Activated effector memory CD4-positive, alpha-beta T cell treated with anti-CD3 and anti-CD28 coated beads, Interleukin-2, amount 50 U/mL, for 16 hours (primary cell): ENCODE measurements at places on chromosomes 1 and 21.

DNA sequence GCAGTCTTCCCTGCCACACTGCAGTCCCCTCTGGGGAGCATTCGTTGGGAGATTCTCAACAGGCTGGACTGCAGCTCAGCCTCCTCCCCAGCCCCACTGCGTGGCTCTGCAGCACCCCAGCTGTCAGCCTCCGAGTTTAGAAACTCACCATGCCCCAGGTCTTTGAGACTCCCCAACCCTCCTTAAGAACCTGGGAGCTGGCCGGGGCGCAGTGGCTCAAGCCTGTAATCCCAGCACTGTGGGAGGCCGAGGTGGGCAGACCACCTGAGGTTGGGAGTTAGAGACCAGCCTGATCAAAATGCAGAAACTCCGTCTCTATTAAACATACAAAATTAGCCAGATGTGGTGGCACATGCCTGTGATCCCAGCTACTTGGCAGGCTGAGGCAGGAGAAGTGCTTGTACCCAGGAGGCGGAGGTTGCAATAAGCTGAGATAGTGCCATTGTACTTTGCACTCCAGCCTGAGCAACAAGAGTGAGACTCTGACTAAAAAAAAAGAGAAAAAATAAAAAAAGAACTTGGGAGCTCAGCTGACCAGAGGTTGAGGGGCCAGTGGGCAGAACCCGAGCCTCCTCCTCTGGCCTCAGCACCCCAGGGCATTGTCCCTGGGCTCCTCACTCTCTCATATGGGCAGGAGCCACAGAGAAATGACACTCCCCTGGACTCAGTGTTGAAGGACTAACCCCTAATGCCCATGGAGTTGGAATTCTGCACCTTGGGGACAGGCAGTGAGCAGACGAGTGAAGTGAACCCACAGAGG is 5.6 kb downstream of the OLIG2 start:
- no peak for DNase-seq

GRCh38 chr1:225767634-225768540 is 9.7 kb upstream of the SRP9 start:
- no peak for DNase-seq

- DNase-seq, result no peak
Measured at GRCh38 chr1:100536031-100536430, 1.9 kb upstream of the GPR88 start.

GRCh38 chr1:116916002-116916401 is 6.3 kb downstream of the PTGFRN start:
- no peak for DNase-seq

GRCh38 chr1:170114906-170115305 is 30.9 kb upstream of the NTMT2 start:
- no peak for DNase-seq

DNA sequence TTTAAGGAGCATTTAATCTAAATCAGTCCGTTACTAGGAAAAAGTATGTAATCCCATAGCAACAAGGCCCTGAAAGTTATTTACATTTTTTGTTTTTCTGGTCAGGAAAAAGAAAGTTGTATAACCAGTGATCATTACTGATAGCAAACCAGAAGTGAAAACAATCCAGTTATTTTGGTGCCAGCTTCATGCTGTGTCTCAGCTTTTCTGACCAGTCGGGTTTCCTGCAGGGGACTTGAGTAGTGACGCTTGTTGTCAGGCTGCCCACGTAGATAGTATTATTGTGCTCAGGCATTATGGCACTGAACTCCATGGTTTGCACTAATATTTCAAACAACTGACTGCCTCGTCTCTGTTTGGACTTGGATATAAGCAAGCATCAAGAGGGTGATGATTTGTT is 55.2 kb downstream of the SASS6 start:
- no peak for DNase-seq

DNA sequence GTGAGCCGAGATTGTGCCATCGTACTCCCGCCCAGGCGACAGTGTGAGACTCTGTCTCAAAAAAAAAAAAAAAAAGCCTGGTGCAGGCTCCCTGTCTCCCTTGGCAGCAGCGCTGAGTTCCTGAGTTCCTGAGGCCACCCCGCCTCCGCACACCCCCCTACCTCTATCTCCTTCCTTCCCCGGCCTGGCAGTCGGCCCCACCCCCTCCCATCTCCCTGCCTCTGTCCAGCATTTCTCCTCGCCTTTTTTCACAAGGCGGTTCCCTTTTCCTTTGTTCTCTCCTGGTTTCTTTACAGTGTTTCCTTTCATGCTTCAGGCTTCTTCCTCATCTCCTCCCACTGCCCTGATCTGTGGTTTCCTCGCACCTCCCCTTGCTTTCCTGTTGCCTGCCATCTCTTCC is 2.7 kb downstream of the RORC start:
- no peak for DNase-seq

DNA sequence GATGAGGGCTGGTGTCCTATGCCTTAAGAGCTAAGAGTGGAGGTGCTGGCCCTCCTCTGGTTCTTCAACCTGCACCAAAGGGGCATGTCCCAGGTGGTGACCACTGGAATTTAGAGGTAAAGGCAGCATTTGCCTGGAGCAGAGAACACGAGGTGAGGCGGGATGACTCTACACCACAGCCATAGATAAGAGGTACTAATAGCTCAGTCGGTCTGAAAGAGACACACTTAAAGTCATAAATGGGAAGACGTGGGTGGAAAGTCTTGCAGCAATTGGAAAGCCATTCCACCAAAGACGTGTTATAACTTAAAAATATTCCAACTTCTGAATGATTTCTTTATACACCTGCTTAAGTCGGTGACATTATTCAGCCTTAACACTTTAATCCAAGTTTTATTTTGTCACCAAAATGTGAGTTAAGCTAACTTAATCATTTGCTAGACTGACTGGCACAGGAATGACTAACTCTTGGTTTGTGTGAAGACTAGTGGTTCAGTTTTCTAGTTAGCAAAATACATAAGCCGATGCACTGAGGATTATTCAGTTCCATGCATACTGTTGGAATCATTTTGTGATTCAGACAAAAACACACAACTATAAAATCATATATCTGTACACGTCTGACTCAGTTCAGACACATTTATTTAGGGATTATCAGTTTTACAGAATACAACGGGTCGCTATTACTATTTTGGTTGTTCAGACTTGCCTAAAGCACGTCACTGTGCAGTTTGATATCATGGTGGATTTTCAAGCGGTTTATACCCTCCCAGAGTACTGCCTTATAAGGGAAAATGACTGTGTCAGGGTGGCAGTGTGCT is 4.6 kb upstream of the ETS2 start:
- no peak for DNase-seq

GRCh38 chr1:98887507-98887906 is 117.2 kb downstream of the PLPPR5 start:
- DNase-seq, result no peak

GRCh38 chr21:35231090-35231489 is 182.0 kb upstream of the RUNX1 start:
- DNase-seq, result no peak

GRCh38 chr1:199688133-199688676 is 339.3 kb upstream of the NR5A2 start:
- DNase-seq, result no peak

DNA sequence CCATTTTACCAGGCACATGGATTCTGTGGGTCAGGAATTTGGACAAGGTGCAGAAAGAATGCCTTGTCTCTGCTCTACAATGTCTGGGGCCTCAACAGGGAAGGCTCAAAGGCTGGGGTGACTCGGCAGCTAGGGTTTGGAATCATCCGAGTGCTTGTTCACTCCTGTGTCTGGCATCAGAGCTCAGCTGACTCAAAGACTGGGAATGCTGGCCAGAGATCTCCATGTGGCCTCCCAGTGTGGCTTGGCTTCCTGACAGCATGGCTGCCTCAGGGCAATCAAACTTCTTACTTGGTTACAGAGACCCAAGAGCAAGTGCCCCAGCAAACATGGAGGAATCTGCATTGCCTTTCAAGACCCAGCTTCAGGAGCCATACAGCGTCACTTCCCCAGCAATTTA is 110.5 kb downstream of the TOMM20 start:
- no peak for DNase-seq

DNA sequence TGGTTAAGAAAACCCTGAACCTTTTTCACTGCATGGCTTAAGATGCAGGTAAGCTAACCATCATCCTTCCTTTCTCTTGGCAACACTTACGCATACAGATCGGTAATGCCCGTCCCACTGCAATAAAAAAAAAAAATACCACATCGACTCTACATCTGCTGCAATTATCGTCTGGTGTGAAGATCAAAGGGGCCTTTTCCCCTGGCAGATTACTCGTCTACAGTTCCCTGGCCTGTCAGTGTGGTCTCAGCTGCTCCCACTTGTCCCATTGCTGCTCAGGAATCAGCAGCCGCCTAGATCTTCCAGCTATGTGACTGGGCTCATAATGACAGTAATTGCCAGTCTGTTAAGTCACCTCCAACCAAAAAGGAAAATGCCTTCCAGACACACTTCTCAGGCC is 133.1 kb downstream of the SETD4 start:
- no peak for DNase-seq

DNA sequence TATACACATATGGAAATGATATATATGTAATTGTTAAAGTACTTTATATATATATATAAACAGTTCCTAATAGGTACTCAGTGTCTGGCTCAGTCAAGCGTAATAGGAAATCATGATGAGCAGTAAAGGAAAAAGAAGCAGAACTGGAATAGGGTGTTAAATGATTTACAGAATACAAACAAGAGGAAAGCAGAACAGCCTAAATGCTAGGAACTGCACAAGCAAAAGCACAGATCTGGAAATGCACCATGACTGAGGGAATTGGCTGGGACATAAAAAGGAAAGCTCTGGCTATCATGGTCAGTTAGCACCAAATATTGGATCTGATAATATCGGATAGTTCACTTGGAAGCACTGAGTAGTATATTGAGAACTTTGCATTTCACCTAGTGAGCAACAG is 51.8 kb downstream of the SLC44A5 start:
- no peak for DNase-seq

DNA sequence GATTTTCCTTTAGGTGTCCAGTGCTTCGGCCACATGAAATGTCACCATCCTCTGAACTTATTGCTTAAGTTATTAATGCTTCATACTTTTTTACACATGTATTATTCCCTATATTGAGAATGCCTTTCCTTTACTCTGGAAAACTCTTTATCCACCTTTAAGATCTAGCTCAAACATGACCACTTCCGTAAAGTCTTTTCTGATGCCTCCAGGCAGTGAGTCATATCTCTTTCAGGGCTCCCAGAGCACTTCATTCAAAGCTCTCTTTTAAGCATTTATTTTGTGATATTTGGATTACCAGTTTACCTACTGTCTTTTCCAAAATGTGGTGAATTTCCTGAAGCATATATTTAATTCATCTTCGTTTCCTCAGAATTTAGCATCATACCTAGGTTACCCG is 178.9 kb downstream of the HS2ST1 start:
- DNase-seq, result no peak

- no peak for DNase-seq
Measured at GRCh38 chr1:225343618-225344017, 84.2 kb downstream of the LBR start.

DNA sequence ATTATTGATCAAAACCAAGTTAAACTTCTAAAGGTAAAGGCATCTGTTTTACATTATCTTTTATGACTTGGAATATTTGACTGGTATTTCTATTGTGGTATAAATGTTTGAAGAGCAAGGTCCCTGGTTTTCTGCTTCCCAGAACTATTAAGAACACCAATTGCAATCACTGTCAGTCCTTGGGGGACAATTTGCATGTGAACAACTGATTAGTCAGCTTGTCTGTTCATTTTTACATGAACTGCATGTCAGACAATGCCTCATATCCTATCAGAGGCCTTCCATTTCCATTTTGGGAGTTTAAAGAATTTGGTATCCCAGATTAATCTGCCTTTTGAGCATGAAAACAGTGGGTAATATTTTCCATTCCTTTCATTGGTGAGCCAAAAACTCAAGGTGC is 654.9 kb upstream of the USP24 start:
- DNase-seq, result no peak

- no peak for DNase-seq
Measured at GRCh38 chr1:63984257-63984929, 210.6 kb downstream of the ROR1 start.

DNA sequence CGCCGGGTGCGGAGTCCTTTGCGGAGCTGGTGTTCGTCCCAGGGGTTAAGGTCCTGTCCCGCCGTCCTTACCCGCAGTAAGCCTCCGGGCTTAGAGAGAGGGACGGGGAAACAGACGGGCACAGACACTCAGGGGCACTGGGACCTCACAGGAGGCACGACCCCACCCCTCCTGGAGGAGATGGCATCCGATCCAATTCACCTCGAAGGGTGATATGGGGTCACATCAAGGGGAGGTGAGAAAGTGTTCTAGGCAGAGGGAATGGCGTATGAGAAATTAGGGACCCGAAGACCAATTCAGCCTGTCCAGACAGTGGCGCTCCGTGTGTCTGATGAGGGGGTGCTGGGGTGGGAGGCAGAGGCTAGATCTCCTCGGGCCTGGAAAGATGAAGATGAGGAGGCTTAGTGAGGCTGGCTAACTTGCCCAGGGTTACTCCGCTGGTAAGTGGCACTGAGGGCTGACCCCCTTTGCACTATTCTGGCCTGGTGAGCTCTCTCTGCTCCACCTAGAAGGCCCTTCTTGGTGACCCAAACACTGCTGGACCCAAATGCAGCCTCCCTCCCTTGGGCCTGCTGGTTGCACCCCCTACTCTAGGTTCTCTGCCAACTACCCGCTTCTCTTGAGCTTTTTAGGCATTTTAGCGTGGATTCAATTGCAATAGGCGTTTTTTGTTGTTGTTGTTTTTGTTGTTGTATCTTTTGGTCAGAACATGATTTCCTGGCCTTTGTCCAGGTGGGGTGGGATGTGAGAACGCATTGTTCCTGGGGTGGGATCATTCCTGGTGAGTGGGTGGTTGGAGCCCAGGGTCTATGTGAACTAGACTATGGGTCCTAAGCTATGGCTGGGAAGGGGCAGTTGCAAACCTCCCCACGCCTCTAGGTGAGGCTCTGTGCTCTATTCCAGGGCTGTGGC is 12.3 kb downstream of the BTBD19 start:
- peak; percentile 57 for DNase-seq

- no peak for DNase-seq
Measured at GRCh38 chr1:41864471-41865040, 54.2 kb downstream of the HIVEP3 start.

DNA sequence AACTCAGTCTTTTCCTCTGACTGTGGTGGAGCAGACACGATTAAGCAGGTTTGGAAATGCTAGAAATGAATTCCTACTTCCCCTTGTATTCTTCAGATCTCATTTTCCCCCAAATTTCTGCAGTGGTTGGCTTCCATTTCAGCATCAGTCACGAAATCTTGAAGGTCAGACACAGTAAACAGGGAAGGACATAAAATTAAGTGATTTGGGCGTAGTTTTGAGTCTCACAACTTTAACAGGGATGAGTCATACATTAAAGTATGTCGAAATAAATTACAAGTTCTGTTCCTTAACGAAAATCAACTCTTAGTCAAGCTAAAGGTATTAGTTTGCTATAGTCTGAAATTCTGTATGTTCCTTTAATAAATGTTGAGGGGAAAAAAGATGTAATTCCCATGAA is 61.1 kb downstream of the HNRNPR start:
- DNase-seq, result no peak

GRCh38 chr21:18244671-18245463 is at the start of gene CHODL:
Gene CHODL, plus strand, starts transcription at chr21:18244833. Its CDS starts 391 bp downstream, at chr21:18245224.
- DNase-seq, result no peak
